ENCODE measurements at places on chromosomes 6 and 20. TPM values are rescaled to one million over a fixed set of nuclear protein-coding genes. Genes with fewer than 3 reads are reported as not detected.

Gene LRRC73
- polyA plus RNA-seq = 50.6 TPM

Gene GRIK2
- polyA plus RNA-seq = 1.1 TPM

Gene OVOL2
- polyA plus RNA-seq = 22.7 TPM

Gene LKAAEAR1
- polyA plus RNA-seq = 6.6 TPM

DNA sequence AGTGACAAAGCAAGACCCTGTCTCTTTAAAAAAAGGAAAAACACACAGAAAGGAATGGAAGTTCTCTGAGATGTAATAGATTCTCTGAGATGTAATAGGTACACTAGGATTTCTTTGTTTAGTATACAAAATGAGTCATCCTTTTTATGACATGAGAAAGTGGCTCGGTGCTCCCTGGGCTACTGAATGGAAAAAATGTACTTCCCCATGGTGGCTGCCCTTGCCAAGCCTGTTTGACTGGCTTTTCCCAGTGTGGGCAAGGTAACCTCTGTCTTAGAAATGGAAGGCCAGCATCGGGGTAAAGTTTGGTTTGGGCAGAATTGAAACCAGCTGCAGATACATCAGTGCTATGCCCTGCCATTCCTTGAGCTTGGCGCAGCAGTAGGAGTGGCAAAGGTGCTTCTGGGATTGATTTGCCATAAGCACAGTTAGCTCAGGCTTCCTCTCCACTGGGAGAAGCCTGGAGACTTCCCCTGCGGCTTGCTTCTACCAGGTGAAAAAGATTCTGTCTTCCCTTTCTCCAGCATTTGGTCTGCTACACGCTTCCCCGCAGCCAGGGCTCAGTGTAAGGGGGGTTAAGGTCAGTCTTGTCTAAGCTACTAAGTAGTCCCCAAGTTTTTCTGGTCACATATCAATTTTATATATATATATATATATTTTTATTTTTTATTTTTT, 24.5 kb downstream of the ARFGEF2 start:
- no peaks in the 10 kb centered on the region for H3K4me1 ChIP-seq
- H3K27me3 ChIP-seq = no peaks in the 10 kb centered on the region
- H3K36me3 ChIP-seq = no peaks in the 10 kb centered on the region
- no peak for DNase-seq
- H3K27ac ChIP-seq = no peak overlapping the region

DNA sequence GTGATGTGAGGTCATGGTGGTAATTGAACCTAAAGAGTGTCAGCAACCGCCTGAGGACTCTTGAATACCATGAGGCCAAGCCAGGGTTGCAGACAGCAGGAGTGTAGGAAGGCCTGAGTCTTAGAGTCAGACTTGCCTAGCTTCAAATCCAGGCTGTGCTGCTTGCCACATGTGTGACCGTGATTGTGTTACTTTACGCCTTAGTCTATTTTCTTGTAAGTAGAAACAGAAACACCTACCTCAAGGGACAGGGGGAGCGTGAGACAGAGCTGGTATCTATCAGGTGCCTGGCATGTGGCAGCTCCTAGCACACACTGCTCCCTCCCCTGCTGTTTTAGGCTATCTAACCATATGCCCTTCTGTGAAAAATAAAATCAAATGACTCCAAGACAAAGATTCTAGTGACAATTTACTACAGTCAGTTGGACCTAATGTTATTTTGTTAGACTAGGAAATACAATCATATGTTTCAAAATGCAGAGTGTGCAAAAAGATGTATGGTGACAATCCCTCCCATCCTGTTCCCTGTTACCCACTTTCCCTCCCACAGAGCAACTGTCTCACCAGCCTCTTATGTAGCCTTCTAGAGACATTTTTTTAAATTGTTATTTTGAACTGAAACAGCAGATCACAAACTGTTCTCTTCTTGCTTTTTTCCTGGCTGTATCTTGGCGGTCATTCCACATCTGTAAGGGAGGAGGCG, 21.7 kb downstream of the TAF8 start:
- H3K4me3 ChIP-seq = no peak overlapping the region
- no peaks in the 10 kb centered on the region for H3K36me3 ChIP-seq
- peak overlapping the region; percentile 37 for H3K27ac ChIP-seq
- H3K27me3 ChIP-seq = no peaks in the 10 kb centered on the region
- peaks cover 4% of the 10 kb centered on the region for H3K4me1 ChIP-seq
- DNase-seq = no peak

DNA sequence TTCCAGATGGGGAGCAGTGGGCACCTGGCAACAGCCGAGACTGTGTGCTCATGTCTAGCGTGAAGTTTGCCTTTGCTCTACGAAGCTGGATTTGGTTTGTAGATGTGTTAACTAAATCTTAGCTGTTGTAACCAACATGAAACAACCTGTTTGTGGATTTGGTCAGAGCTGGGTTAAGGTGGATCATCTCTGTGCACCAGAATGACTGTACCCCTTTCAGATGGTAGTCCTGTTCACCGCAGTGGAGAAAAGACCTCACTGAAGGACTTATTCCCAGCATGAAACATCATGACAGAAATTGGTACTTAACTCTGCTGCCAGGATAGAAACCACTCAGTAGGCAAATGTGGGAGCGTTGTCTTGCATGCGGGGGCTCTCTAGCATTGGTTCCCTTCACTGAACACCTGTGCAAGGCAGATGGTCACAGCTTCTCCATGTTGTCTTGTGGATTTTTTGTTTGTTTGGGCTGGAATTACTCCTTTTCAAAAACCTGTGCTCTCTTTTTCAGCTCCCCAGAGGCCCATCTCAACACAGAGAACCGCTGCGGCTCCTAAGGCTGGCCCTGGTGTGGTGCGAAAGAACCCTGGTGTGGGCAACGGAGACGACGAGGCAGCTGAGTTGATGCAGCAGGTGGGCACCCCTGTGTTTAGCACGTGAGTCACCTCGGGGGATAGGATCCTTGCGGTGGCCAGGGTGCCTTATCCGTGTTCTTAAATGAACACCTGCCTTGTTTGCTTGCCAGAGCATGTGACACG, 19.3 kb upstream of the EFCAB8 start:
- H3K27me3 ChIP-seq = no peaks in the 10 kb centered on the region
- H3K4me1 ChIP-seq = no peaks in the 10 kb centered on the region
- no peak for DNase-seq

Measured in testis (tissue), 5 donors.